ENCODE measurements at places on chromosomes 4 and X.

DNA sequence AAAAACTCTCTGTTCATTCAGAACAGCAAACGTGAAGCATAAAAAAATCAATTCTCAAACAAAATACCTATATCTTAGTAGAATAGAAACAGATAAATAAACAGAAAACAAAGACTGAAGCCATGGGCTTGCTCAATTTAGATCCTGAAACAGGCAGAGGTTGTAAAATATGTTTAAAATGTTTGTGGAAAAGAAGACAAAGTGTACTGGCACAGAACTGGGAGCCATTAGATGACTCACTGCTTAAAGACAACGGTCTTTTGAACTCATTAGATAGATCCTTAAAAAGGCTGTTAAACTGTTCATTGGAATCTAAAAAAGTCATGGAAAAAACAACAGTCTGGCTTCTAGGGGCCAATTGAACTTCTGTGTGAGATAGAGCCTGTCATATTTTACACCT lies 247.0 kb upstream of the NDST4 start:
- no peak for DNase-seq

DNA sequence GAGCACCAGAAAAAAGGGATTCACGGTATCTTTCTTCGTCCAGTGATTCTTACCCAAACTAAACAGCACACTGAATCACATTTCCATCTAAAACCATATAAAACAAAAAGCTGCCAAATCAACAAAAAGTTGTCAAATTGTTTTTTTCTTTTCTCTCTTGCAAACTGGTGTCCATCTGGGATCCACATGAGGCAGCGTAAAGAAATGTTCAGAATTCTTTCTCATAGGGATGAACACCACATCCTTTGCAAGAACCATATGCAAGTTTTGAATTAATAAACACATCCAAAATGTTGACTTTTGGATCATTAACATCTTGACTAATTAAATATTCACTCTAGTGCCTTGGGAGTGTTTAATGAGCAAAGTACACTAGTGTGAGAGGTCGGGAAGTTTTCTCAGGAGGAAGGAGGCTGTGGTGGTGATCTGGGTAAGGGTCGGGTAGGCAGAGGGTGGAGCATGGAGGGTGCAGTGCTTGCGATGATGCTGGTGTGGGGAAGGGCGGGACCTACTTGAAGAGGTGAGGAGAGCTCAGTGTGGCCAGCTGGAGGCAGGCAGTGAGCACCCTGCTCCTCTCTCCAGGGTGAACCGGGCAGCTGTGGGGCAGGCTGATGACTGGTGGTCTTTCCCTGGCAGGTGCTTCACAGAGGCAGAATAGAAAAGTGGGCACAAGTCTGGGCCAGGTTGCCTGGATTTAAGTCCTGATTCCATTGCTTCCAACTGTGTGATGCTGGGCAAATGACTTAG lies 72.8 kb downstream of the NSUN7 start:
- no peak for DNase-seq

- peak; percentile 34 for DNase-seq
Measured at GRCh38 chr4:146243141-146243882, 29.0 kb downstream of the REELD1 start.

- DNase-seq, result no peak
Measured at GRCh38 chrX:7889135-7889534, 38.1 kb downstream of the PNPLA4 start.

GRCh38 chrX:7330556-7330955 lies 182.6 kb upstream of the PUDP start:
- DNase-seq, result no peak

GRCh38 chr4:100009490-100009889 lies 59.4 kb upstream of the H2AZ1 start:
- no peak for DNase-seq

GRCh38 chr4:31735004-31735403 lies 1014.8 kb downstream of the PCDH7 start:
- no peak for DNase-seq

GRCh38 chrX:135009838-135010237 lies 12.5 kb downstream of the RTL8B start:
- no peak for DNase-seq

GRCh38 chrX:20715176-20715575 lies 448.5 kb upstream of the RPS6KA3 start:
- no peak for DNase-seq

- DNase-seq, result no peak
Measured at GRCh38 chr4:76748649-76749048, 149.3 kb downstream of the SOWAHB start.

- no peak for DNase-seq
Measured at GRCh38 chr4:74583757-74584156, 138.8 kb downstream of the AREG start.

GRCh38 chrX:153777261-153778090 lies 3.4 kb upstream of the SRPK3 start:
- no peak for DNase-seq

GRCh38 chrX:151393514-151393913 lies 3.5 kb upstream of the VMA21 start:
- peak; percentile 28 for DNase-seq

DNA sequence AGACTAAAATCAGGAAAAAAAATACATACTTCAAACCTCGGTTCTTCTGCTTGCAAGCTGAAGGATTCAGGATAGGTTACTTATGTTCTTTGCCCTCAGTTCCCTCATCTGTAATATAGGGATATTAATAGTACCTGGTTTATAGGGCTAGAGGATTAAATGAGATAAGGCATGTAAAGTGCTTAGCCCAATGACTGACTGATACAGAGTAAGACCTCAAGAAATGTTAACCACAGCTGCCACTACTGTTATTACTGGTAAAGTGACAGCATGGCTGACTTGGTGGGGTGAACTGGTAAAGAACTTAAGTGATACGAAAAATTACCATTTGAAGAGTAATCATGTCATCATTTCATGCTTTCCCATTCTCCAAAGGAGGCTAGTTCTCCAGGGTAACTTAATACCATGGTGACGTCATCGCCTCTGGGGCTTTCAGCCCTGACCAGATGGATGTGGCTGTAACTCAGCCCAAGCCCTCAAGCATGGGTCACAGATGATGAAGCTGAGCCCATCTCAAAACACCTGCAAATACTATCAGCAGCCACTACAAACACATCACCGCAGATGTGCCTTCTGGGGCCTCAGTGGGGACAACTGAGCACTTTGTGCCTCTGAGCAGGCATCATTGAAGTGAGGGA lies 44.5 kb upstream of the SCML1 start:
- DNase-seq, result no peak

DNA sequence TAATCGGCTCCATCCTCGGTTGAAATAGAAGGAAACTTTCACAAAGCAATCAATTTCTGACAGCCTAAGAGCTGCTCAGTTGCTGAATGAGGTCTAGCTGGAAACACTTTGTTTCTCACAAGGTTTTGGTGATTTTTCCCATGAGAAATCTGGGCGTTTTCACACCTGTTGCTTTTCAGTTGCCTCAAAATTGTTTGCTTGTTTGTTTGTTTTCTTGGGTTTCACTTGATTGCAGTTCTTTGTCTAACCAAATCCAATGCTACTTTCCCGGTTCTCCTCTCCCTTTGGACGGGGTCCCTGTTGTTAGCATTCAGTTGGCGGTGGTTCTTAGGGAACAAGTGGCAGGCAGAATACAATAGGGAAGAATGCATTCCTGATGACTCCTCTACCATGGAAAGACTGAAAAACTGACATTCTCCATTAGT lies 135.5 kb downstream of the PALLD start:
- no peak for DNase-seq

DNA sequence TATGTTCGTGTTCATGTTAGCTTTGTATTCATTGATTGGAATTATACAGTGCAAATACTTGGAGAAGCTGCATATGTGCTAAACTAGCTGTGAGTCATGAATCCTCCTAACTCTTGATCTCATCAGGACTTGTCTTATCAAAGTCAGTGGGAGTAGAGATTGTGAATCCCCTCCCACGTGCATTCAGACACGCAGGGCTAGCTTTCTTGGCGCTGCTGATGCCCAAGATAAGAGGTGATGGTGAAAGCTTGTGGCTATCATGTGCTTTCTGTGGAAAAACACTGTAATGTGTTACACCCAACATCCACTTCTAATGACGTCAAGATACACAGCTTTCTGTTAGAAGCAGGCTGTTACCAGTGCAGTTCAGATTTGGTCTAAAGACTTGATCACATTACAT lies 348.7 kb upstream of the HAND2 start:
- DNase-seq, result no peak

DNA sequence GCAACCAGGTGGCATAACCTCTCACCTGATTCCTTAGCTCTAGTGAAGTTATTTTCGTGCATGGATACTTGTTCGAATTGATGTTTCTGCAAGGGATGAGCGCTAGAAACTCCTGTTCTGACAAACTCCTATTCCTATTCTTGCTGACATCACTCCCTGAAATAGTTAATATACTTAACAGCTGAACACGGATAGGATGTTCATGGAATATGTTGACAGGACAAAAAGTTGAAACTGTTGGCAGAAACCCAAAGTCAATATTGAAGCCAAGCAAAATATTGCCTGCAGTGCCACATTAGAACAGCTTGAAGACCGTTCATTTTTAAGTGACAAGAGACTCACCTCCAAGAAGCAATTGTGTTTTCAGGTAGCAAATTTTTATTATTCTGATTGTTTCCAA lies at the start of gene KLKB1:
Gene KLKB1, plus strand, starts transcription at position 287 of the 400 bp plus-strand sequence. CDS start 689 bp downstream, outside the sequence.
- DNase-seq, result no peak

GRCh38 chr4:152594978-152595925 lies 59.4 kb upstream of the FBXW7 start:
- DNase-seq, result no peak

DNA sequence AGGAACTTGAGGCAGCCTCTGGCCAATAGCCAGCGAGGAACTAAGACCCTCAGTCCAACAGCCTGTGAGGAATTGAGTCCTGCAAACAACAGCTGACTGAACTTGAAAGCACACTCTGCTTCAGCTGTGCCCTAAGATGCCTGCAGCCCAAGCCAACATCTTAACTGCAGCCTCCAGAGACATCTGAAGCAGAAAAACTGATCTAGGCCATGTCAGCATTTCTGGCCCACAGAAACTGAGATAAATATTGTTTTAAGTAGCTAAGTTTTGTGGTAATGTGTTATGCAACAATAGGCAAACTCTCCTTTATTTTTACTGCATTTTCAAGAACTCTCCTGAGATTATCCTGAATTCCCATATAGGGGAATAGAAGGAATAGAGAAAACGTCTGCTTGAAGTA lies 24.4 kb upstream of the PIGA start:
- DNase-seq, result no peak

- DNase-seq, result no peak
Measured at GRCh38 chr4:7364979-7365378, 69.8 kb downstream of the PSAPL1 start.

DNA sequence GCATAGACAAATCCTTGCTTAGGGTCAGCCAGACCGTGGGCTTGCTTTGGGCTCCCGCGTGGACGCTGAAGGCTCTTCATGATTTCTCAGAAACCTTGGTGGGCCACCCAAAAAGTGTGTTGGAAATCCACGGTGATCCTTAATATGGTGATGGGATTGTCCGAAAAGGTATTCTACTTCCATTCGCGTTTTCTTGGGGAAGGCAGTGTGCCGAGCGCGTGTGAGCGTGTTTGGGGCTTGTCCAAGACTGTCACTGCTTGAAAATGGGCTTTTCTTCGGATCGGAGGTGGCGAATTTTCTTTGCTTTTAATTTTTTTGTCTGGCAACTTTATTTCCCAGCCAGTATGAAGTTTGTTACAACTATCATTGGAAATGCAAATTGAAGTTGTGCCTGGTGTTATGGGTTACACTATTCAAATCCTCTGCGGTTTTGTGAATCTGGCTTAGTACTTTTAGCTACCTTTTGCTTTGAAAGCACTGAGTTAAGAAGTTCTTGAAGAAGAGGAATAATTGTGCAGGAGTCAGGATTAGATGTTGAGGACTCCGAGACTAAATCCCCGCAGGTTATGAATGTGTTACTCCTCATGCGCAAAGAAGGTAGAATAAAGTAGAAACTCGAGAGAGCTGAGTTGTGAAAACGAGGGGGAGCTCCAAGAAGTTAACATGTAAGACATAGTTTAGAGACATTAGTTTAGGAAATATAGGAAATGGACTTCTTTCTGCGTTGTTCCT lies 3.2 kb downstream of the SPRY1 start:
- DNase-seq, result no peak

DNA sequence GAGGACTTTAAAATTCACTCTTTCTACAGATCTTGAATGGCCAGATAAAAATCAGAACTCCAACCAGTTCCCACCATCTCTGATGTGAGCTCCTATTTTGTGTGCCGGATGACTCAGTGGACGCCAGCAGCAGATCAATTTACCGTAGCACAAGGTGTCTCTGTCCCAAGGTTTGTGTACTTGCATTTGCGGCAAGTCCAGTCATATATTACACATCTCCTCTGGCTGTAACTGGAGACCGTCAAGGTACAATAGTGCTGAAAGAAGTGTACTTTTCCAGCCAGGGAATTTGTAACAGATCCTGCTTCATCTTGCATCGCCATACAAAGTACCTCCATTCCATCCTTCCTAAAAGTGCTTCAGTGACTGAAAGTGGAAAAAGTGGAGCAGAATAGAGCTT lies 108.2 kb upstream of the SORBS2 start:
- DNase-seq, result no peak

- no peak for DNase-seq
Measured at GRCh38 chrX:62928906-62929305, 422.2 kb downstream of the SPIN4 start.

- DNase-seq, result no peak
Measured at GRCh38 chr4:77093401-77093800, 17.6 kb upstream of the CCNI start.

GRCh38 chr4:59380841-59381366 lies 1819.2 kb upstream of the ADGRL3 start:
- DNase-seq, result no peak

DNA sequence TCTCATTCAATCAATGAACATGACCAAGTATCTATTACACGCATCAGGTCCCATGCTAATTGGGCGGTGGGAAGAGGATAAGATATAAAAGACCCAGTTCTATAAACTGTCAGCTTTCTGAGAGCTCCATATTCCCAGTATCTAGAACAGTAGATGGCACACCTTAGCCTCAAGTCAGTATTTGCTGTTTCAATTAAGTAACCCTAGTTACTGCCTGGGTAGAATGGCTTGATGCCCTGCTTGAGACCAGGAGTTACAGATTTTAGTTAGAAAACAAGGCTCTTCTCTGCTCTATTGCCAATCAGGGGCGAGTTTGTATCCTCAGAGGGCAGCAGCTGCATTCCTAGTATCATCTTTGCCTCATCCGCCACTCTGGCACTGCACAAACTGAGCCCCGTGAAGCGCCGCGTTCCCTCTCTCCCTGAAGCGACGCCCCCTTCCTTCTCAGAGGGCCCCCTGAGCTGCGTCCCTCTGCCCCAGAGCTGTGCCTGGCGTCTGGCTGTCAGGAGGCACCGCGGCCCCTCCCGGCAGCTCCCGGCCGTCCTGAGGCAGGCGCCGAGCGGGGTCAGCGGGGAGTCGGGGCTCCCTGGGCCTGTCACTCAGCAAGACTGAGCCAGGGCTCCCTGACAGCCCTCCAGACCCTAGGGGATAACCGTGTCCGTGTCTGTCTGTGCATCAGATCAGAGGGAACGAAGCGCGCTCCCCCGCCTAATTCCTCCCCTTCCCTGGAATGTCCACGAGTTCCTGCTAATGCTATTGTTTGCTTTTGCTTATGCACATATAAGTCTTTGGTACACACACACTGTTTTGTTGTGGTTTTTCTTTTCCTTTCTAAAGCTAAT lies 212.4 kb upstream of the TTC29 start:
- no peak for DNase-seq

- no peak for DNase-seq
Measured at GRCh38 chr4:8599657-8600056, 7.1 kb downstream of the CPZ start.

Measured in memory B cell (primary cell).